ENCODE measurements at places on chromosomes 2 and 18.

GRCh38 chr2:1032030-1032429 lies 81.4 kb downstream of the SNTG2 start:
- peak; percentile 72 for DNase-seq

- no peak for DNase-seq
Measured at GRCh38 chr2:9069543-9069942, 66.1 kb upstream of the MBOAT2 start.

- DNase-seq, result no peak
Measured at GRCh38 chr2:231337807-231338759, 57.4 kb upstream of the B3GNT7 start.

- DNase-seq, result no peak
Measured at GRCh38 chr2:174328961-174329715, 5.6 kb upstream of the SP9 start.

- DNase-seq, result no peak
Measured at GRCh38 chr2:50448556-50448955, 583.4 kb downstream of the NRXN1 start.

GRCh38 chr2:128309280-128310093 lies 9.2 kb downstream of the HS6ST1 start:
- DNase-seq, result peak; percentile 61

GRCh38 chr18:10054366-10054765 lies 140.6 kb downstream of the VAPA start:
- no peak for DNase-seq

DNA sequence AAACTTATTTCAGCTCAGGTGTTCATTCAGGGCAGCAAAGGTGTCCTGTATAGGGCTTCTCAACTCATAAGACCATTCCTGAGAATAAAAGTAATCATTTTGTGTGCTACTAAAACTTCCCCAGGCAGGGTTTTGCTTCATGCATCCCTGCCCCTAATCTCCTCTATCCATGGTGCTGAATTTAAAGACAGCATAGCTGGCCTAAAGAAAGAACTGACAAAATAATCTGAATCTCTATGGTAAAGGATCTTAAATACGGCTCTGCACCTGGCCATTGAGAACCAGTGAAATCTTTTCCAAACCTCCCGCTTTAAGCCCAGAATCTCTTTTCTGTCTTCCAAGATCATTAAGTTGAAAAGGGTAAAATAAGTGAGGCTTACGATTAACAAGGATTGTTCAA lies 292.1 kb upstream of the KLHL29 start:
- DNase-seq, result no peak

- DNase-seq, result no peak
Measured at GRCh38 chr2:178819147-178819875, 12.1 kb upstream of the TTN start.

GRCh38 chr2:206521612-206522011 lies 78.3 kb downstream of the ADAM23 start:
- no peak for DNase-seq

DNA sequence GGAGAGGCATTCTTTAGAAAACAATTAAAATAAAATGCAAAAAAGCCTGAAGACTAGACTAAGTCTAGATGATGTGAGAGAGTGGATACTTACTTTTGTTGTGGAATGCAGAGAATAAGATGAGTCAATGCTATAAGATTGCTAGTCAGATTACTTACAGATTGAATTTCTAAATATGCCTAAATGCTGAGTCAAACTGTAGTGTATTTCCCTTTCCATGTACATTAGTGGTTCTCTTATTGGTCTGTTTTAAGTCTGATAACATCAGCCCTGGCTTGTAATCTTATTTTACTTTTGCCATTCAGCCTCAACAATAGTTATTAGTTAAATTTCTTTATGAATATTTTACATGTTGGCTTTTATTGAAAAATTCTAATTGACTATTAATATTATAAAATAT lies 702.7 kb downstream of the SOCS6 start:
- DNase-seq, result no peak

- DNase-seq, result no peak
Measured at GRCh38 chr2:134410006-134410405, 156.1 kb downstream of the MGAT5 start.

- DNase-seq, result no peak
Measured at GRCh38 chr2:36708041-36708741, 11.7 kb downstream of the VIT start.

- DNase-seq, result peak; percentile 84
Measured at GRCh38 chr2:230925879-230926765, 1.1 kb upstream of the GPR55 start.

- no peak for DNase-seq
Measured at GRCh38 chr18:9861933-9862332, 23.8 kb upstream of the TXNDC2 start.

DNA sequence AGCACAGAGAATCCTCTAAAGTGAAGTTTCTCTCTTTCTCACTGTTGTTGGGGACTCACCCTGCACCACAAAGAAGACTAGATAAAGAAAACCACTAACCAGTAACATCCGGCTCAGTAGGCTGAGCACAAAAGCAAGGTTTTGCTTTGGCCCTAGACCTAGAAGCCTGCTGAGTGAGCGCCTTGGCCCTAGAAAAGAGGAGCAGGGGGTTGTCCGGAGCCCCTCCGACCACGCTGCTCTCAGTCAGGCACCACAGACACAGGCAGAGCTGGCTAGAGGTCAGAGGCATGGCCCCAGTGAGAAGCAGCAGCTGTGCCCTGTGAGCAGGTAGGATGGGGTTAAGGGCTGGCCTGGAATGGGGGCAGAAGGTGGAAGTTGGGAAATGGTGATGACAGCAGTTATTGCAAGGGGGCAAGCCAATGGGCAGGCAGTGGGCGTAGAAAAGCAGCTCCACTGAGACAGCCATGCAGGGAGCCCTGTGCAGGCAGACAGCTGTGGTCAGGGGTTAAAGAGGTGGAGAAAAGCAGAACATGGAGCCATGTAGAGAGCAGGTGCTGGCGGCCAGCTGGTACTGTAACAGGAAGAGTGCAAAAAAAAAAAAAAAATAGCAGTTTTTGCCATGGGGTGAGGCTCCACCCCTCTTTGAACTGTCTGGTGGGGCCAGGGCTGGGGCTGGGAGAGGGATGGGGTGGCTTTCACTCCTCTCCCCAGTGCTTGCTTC lies 36.9 kb upstream of the SLC14A1 start:
- peak; percentile 77 for DNase-seq

- DNase-seq, result no peak
Measured at GRCh38 chr18:22021701-22022100, 147.7 kb upstream of the GATA6 start.

GRCh38 chr2:48548840-48549239 lies 18.9 kb downstream of the STON1 start:
- no peak for DNase-seq

GRCh38 chr2:75153221-75153620 lies 46.1 kb downstream of the TACR1 start:
- no peak for DNase-seq

DNA sequence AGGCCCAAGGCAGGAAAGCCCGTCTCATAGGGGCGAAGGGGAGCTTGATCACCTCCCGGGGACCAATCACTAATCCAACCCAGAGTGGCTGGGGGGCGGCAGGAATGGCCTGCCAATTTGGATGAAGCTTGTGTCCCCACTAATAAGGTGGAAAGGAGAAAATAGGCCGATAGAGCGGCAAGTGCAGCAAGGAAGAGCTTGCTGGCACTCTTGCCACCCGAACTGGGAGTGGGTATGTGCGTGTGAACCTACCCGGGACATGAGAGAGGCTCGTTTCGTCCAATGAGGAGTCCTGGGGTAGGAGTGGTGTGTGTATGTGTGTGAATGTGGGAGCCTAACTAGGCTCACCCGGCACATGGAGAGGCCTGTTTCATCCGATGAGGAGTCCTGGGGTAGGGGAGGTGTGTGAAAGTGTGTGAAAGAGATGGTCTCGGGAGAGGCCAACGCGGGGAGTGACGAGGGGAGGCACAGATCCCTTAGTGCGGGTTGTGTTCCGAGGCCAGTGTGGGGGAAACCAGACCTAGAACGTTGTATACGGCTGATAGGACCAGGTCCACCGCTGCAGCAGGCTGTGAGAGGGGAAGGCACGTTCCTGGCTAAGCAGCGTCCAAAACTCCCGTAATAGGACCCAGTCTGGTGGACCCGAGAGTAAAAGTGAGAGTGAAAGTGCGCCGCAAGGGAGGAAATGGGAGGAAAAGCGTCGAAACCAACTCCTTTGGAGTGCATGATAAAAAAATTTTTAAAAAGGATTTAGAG lies 47.1 kb upstream of the SELENOI start:
- peak; percentile 67 for DNase-seq

- DNase-seq, result no peak
Measured at GRCh38 chr2:232890896-232891601, 21.0 kb downstream of the SNORC start.

- DNase-seq, result no peak
Measured at GRCh38 chr2:42091671-42092070, 43.9 kb downstream of the PKDCC start.

GRCh38 chr2:2743164-2743571 lies 412.1 kb upstream of the MYT1L start:
- DNase-seq, result no peak

DNA sequence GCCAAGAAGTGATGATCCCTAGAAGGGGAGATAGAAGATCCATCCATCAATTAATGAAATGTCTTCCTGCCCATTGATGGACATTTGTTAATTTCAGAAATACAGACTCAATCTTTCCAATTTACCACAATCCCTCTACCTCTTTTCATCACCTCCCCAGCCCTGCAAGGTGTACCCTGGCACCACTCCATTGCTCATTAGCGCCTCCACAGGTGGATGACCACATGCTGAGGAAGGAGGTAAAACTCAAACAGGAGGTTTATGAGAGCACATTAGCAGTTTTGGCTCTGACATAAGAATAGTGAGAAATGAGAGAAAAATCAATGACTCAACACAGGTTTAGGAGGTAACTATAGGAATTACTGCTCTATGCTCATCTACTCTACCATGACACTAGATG lies 208.0 kb downstream of the C1D start:
- DNase-seq, result no peak

DNA sequence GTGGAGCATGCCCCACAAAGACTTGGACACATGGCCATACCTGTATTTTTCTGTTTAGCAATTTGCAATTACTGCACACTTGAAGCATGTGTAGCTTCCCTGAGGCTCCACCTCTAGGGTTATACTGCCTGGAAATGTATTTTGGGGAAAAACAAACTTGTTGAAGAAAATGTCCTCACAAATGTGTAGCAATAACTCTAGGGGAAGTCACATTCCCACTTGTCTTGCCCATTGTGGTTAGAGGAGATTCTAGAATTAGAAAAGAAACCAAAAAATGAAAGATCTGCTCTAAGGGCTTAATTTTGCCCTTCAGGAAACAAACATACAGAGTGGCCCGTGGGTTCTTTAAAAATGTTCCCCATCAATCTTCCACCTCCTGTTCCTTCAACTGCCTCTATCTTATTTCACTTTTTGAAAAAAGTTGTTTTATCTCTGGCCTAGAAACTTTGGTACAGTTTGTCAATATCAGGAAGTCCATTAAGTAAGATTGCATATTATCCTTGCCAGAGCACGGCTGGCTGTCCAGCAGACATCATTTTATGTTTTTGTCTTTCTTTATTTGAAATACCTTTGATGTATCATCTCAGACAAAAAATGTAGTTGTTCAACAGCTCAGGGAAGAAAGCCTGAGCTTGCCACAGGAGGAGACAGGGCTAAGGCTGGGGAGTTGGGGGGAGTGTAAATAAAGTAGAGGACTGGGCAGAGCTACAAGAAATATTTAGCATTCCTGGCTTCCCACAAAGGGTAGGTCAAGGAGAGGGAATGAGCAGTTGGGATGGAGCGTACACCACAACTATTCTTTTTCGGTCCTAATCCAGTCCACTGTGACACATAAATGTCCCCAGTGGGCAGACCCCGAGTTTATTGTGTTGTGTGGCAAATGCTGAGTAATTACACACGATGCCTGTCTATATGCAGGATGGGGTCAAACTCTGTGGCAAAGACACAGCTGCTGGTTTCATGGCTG lies 96.8 kb upstream of the CDC42EP3 start:
- no peak for DNase-seq

GRCh38 chr2:230852113-230852512 lies 12.6 kb upstream of the ITM2C start:
- DNase-seq, result no peak

DNA sequence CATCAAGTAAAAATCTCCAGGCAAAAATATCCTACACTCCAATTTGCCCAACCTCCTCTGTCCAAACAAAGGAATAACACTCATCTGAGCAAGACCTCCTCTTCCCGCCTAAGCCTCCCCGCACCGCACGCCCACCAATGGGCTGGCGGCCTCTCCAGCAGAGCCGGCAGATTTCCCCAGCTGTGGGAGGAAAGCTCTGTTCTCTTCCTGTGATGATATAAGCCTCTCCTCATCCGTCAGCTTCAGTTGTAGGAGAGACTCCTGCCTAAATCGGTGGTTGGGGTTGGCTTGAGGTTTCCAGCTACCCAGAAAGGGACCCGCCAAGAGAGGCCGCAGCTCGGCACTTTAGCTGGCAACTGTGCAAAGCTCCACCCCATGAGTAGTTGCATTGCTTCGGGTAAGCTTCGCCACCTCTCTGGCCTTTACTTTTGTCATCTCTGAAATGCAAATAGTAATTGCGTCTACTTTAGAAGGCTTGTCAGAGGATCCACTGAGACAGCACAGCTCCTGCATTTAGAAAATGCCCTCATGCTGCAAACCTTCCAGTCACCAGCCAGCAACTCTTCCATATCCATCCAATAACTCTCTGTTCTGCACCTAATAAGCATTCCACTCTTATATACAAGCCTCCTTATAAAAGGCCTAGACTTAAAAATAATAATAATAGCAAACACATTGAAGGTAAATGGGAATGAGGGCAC lies 146.4 kb downstream of the MYT1L start:
- DNase-seq, result no peak

DNA sequence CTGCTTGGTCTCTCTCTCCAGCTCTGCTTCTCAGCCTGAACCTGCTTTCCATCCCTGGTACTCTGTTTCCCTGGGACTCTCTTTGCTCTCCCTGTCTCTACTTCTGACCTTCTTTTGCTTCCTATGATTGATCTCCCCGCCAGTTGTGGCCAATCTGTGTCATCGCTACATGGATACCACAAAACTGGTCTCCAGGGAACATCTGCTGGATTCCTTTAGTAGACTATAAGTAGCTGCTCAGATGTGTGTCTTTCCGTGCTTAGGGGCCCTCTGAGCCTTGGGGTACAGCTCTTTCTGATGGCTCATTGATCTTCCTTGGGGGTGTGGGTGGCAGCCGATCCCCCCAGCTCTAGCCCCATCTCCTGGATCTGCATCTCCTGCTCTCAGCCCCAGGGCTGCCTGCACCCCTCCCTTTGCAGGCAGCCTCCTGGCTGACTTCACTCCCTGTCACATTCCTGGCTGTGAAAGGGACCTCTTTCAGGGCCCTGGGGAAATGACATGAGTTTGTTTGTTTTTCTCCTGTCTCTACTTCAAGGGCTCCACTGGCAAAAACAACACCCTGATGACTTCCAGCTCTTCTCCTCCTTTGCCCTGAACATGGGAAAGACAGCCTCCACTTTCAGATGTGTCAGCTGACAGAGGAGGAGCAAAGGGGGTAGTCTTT lies 333.7 kb downstream of the CYP26B1 start:
- DNase-seq, result no peak

- no peak for DNase-seq
Measured at GRCh38 chr2:215826376-215826775, 187.0 kb downstream of the MREG start.

GRCh38 chr2:37614061-37614738 lies 57.2 kb downstream of the CDC42EP3 start:
- DNase-seq, result no peak

GRCh38 chr18:48408111-48408726 lies 964 bp downstream of the ZBTB7C start:
- DNase-seq, result no peak
